ENCODE measurements at places on chromosomes 1 and 21.

- DNase-seq: no peak
These were observed 62.3 kb downstream of the OPTC start for GRCh38 chr1:203556047-203556851.

GRCh38 chr1:1318131-1318652 is 6.3 kb downstream of the INTS11 start:
- no peak for DNase-seq

DNA sequence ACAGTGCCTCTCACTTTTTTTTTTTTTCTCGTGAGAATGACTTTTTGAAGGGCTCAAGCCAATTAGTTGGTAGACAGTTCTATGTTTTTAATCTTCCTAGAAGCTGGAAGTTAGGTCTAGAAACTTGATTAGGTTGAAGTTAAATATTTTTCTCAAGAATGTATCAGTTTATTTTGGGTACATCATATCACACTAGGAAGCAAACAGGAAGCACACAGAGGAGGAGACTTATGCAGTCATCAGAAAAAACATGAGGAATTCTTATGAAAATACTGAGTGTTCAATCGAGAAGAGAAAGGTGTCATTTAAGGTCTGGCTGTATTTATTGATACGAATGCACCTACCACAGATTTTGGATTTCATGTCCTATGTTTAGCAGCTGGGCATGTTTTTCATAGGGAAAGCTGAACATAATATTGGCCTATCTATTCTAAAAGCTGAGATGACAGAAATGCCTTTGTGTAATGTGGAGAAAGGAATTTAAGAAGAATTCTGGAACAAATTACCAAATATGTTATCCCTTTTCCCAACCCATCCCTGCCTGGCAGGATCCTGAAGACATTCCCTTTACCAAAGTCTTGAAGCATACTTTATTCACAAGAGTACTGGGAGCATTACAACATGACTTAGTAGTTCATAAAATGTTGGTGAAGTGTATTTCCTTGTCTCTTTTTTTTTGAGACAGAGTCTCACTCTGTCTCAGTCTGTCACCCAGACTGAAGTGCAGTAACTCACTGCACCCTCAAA is 17.5 kb upstream of the ZFP69B start:
- no peak for DNase-seq

DNA sequence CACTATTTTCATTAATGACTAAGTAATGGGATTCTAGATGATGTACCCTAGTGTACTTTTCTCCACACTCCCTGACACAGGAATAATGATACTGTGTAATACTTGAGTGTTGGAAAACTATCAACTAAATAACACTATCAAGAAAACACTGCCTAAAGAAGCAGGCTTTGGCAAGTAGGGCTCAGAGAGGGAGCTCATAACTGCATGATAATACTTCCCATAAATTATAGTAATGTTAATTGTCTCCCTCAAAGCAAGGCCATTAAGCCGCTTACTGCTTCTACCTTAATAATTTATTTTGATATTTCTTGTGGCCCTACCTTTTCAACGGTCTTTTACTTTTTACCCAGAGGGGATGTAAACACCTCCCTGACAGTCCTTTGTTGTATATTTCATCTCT is 69.0 kb downstream of the SAMSN1 start:
- no peak for DNase-seq

GRCh38 chr1:111604931-111605330 is 14.7 kb upstream of the RAP1A start:
- DNase-seq: no peak

DNA sequence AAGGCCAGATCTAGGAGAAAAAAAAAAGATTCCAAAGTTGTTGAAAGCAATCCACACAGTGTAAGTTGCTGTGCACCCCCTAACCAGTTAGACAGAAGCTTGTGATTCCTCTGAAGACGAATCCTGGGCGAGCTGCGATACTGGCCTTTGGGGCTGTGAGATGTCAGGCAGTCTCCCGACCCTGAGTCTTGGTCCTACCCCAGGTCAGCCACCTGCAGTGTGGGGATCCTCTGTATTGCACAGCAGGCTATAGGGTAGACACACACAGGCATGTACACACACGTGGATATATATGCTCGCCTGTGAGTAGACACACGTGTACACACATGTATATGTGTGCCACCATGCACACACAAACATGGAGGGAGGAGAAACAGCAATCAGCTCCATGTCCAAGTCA is 12.9 kb downstream of the ACTRT2 start:
- DNase-seq: no peak

GRCh38 chr1:176466514-176466913 is 3.5 kb downstream of the PAPPA2 start:
- peak; percentile 55 for DNase-seq

DNA sequence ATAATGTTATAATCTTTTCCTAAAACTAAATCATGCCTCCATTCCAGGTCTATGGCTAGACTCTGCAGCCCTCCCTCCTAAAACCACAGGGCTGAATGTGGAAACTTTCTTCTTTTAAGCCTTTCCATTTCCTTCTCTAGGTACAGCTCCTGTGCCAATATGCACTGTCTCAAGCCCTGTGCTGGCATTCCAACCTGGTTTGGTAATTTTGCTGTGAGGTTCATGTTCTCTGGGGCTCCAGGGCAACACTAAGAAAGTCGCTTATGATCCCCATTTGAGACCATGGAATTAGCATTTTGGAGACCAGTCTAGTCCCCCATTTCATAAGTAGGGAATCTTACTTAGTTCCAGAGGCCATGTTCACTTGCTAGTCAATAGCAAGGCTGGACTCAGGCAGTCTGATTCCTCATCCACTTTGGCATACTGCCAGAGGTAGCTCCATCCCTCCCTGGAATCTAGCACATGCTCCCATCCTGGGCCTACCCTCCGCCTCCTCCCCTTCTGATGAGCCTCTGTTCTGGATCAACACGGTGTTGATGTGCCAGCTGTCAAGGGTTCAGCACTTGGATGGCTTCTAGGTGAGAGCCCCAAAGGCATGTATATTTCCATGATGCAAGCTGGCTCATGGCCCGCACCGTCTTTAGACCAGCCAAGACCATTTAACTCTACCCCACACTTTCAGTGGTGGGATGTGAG is 36.5 kb downstream of the ZMYND12 start:
- DNase-seq: no peak

- no peak for DNase-seq
These were observed 282.6 kb upstream of the DPYD start for GRCh38 chr1:98203466-98203865.

DNA sequence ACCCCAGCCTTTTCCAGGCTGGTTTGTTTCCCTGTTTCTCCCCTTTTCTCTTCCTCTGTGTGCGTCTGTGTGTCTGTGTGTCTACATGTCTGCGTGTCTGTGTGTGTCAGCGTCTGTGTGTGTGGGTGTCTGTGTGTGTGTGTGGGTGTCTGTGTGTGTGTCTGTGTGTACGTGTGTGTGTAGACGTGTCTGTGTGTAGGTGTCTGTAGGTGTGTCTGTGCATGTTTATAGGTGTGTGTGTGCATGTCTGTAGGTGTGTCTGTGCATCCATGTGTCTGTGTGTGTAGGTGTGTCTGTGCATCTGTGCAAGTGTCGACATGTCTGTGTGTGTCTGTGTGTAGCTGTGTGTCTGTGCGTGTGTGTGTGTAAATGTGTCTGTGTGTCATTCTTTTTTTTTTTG is 3.3 kb downstream of the TTLL10 start:
- no peak for DNase-seq

DNA sequence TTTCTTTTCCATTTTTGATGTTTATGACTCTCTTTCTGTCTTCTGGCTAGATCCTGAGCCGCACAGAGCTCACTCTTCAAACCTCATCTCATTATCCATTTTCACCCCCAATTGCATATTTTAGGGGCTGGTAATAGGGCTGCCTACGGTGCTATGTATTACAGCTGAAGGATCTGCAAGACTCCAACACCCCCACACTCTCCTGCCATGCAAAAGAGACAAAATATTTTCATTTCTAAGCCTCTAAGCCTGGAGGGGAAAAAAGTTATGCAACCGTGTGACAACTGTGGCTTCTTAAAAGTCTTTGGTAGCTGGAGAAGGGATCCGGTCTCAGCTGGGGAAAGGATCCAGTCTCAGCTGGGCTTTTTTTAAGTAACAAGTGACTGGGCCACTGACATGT is 311.6 kb downstream of the NPHP4 start:
- DNase-seq: no peak

- DNase-seq: no peak
These were observed 128.4 kb downstream of the ADGRL2 start for GRCh38 chr1:81929106-81929505.

DNA sequence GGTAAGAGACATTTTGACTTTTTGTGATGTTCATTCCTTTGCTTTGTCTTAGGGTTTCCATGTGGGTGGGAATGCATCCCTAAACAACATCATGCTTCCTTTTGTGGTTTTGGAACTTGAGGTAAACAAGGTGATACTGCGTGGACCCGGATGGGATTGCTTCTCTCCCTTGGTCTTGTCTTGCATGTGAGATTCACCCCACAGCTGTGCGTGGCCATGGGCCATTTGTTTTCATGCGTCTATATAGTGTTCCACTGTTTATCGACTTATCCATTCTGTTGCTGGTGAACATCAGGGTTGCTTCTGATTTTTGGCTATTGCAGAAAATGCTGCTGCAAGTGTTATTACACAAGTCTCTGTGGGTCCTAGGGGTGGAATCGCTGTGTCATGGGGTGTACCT is 21.1 kb downstream of the CRYAA start:
- DNase-seq: no peak

GRCh38 chr1:3902571-3903091 is 2.6 kb upstream of the C1orf174 start:
- DNase-seq: no peak

DNA sequence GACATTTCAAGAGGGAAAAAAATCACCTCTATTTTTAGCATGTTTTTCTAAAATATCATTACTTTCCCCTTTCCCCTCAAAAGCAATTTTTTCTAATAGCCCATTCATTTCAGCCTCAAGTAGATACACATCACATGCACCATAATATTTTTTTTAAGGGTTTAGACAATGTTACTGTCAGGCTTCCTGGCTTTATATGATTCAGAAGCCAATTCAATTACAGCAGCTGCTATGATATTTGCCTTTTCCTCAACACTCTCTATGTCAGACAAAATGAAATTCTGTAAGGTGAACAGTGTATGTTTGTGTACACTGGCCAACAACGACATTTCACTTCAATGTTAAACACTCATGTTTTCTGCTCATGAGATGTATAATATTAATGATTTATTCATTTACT is 46.5 kb downstream of the OMA1 start:
- no peak for DNase-seq

DNA sequence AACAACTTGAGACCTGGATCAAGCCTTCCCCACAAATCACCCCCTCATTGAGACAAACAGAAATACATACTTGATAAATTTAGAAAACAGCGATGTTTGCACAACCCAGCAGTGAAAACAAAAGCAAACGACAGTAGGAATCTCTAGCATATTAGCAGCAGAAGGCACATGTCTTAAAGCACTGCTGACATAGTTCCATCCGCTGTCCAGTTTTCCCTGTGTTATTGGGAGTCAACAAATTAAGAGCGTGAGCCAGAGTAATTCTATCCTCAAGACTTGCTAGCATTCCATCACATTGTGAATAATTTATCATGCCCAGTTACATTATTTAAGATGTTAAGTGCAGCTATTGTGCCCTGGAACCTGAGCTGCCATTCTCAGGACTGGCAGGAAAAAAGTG is 55.3 kb downstream of the IGSF5 start:
- DNase-seq: no peak

DNA sequence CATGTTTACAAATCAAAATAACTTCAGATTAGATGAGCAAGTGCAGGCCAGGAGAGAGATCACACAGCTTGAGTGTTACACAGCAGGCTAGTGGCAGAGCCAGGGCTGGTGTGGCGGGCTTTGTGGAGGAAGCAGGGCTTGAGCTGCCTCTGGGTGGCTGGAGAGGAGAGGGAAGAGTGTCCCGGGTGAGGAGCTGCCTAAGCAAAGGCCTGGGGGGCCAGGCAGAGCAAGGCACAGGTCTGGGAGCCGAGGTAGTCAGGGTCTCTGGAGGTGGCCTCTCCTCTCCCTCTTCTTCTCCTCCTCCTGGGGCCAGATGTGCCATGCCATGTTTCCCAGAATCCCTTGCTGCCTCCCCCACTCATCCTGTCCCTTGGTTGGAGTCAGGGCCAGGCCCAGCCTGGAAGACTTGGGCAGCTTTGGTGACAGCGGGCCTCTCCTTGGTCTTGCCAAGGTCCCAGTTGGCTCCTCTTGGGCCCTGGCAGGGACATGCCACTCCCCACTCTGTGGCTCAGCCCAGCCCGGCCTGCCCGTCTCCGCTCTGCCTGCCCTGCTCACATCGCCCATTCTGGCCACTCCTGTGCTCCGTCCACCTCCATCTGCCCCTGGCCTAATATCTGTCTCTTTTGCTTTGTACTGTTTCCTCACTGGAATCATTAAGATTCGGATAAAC is 70.3 kb downstream of the PTPRU start:
- DNase-seq: no peak

DNA sequence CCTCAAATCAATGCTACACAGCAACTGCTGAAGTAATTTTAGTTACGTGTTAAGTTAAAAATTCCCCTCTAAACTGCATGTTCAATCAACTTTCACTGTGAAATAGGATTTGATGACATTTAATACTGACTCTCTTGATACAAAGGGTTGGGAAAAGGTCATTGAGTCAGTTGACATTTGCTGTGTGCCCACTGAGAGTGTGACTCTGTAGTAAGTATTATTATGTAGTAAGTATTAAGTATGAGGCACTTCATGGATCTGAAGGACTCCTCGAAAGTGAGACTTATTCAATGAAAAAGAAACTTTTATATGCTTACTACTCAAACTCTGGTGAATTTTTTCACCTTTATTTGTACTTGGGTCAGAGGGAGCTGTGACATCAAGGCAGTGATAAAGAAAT is 83.1 kb upstream of the S1PR1 start:
- DNase-seq: no peak

- DNase-seq: no peak
These were observed 295.9 kb downstream of the NTNG1 start for GRCh38 chr1:107436552-107437241.

DNA sequence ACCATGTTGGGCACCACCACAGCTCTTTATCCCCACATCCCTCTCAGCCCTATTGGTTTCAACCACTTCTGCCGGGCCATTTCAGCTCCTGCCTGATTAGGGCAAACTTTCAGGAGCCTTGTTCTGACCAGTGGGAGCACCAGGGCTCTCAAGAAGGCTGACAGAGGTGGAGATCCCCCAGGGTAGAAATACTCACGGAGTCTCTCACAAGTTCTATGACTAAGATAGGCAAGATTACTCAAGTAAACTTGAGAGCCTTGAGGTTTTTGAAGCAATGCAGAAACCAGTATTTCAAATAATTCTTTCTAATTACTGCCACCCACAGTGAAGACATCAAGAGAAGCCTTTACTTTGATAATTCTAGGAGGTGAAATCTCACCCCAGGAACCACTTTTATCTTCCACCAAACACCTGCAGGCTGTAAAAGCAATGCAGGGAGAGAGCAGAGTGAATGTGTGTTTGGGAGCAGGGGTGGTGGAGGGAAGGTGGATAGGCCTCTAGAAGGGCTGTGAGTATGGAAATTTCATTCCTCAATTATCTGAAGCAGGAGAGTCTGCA is 6.6 kb upstream of the PTCH2 start:
- no peak for DNase-seq

- no peak for DNase-seq
These were observed 100.6 kb downstream of the CRYAA start for GRCh38 chr21:43269440-43269839.

GRCh38 chr1:171841050-171841910 is at the start of gene DNM3:
TSS of gene DNM3 (plus strand) at chr1:171841498. CDS start at chr1:171841657, 159 bp downstream.
- peak; percentile 91 for DNase-seq

GRCh38 chr1:230077011-230077410 is 10.0 kb downstream of the GALNT2 start:
- no peak for DNase-seq
